Naive thymus-derived CD8-positive, alpha-beta T cell (primary cell): ENCODE measurements at places on chromosomes 4 and X.
A peak's percentile ranks its signal among the peaks of the same experiment; 100 is the strongest.

- no peak for DNase-seq
These were observed 134.1 kb upstream of the C1QTNF7 start for GRCh38 chr4:15293711-15294110.

DNA sequence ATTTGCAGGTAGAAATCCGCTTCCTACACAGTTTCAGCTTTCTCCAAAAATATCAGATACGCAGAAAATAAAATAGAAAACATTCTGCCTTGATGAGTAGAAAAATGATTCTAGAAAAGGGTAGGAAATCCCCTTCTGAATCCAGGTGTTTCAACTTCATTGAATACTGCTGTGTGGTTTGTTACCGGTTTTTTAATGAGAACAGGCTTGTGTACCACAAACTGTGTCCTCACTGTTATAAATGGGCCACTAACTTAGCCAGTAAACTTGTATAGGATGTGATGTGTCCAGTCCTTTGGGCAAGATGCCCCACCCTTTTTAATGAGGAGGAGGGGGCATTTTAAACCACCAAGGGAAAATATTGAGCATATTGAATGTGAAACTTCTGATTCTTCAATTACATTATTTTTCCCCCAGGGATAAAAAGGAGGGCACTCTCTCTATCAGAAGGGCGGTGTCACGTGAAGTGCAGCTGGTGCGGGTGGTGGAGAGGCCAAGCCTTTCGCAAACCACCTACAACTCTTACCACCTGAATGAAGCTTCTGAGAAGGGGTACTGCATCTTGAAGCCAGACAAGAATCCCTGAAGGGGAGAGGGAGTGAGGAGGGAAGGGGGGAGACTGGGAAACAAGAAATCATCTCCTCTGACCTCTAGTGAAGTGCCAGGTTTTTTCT lies 4.5 kb downstream of the CXXC4 start:
- no peak for DNase-seq

GRCh38 chr4:67869580-67870190 lies 14.1 kb downstream of the TMPRSS11D start:
- DNase-seq = no peak

GRCh38 chr4:145125396-145125795 lies 27.3 kb downstream of the ABCE1 start:
- DNase-seq = no peak

DNA sequence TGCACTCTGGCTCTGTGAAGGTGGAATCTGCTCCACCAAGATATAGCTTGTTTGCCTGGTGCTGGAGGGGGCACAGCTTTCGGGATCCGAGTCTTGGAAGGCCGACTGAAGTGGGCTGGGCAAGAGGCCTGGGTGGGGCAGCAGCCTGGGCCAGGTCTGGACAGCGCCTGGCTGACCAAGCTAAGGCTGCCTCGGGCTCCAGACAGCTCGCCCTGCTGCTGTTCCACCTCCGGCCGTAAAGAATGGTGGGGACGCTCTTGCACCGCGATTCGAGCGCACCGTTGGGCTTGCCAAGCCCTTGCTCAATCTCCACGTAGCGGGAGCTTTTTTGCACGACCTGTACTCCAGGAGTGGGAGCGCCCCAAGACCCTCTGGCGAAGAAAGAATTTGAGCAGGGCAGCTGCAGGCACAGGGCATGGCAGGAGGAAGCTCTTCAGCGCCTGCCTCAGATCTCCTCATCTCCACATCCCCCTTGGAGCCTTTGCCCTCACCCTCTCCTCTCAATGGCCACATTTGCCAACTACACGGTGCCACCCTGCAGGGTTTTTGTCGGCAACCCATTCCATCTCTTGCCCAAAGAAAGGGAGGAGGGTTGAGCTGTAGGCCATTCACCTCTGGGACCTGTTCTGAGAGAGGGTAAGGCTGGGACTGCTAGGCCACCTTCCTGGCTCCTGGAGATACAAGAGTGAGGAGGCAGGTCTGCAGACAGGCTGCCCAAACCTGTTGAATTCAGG lies 18.9 kb downstream of the CNGA2 start:
- DNase-seq = no peak

GRCh38 chrX:72180539-72180938 lies 1.0 kb upstream of the PIN4 start:
- no peak for DNase-seq

DNA sequence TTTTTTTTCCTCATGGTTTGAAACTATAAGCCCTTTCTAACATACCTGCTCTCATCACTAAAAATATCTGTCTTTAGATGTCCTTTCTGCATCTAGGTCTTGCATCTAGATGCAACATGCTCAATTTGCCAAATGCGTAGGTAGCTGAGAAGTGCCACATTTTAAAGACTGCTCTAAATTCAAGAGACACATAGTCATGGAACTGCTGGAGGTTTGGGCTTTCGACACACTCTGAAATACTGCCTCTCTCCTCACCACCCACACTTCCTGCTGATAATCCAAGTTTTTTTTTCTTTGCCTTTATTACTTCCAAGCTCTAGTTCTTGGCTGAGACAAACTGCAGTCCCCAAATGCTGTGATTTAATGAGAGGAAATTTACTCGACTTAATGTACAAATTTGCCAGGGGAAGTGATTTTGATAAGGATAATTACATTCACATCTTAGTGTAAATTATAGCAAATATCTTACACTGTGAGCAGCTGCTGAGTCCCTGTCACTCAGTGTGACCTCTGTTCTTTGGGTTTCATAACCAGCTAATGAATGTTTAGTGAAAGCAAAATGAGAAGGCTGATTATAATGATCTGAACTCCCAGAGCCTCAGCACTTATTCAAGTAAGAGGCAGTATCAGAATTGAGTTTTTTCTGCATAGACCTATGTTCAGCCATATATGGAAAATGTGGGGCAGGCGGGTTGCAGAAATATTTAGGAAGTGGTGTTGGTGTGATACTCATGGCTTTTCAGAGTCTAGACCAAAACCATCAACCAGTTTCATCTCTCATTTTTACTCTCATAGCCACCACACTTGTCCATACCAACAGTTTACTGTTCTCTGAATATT lies 31.3 kb downstream of the DRD5 start:
- DNase-seq = no peak

DNA sequence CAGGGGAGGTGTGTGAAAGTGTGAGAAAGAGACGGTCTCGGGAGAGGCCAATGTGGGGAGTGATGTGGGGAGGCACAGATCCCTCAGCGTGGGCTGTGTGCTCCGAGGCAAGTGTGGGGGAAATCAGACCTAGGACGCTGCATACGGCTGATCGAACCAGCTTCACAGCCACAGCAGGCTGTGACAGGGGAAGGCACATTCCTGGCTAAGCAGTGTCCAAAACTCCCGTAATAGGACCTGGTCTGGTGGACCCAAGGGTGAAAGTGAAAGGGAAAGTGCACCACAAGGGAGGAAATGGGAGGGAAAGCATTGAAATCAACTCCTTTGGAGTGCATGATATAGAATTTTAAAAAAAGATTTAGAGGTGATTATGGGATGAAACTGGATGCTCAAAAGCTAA lies 10.9 kb upstream of the RHOXF2 start:
- DNase-seq = no peak

DNA sequence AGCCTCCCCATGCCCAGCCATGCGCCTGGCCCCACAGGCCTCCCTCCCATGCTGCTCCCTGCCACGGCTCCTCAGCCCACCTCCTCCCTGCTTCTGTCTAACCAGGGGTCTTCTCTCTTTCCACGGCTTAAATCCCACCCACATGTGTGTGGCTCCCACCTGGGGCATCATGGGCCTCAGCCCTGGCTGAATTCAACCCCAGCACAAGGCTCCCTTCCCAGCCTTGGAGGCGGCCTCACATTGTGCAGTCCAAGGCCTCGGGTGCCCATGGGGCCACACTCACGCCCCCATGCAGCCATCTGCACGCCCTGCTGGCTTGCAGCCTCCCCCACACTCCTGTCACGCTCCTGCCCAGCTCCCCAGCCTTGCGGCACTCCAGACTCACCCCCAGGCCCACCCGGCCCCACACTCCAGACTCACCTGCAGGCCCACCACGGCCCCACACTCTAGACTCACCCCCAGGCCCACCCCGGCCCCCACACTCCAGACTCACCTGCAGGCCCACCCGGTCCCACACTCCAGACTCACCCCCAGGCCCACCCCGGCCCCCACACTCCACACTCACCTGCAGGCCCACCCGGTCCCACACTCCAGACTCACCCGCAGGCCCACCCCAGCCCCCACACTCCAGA lies 27.0 kb downstream of the MAEA start:
- no peak for DNase-seq

DNA sequence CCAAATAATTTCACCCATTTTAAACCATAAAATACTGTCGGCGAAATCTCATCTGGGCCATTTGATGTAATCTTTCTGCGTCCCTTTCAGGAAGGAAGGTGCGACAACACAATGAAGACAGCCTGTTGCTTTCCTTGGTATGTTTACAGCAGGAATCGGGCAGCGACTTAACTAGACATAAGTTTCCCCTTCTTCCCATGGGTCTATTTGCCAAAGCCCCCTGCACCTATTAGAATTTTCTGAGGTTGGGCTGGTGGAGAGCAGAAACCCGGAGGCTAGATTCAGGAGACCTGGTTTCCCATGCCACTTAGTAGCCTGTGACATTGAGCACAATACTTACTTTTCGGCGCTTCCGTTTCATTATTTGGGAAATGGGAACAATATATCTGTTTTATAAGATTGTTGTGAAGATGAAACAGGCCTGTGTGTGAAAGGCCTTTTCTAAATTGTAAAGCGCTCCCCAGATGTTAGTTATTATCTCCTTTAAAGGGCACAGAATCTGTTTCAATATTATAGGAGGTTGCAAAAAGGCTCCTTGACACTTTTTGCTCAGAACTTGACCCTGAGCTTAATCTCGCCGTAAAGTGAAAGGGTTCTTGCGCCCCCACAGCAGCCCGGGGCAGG lies 552 bp upstream of the AFF1 start:
- no peak for DNase-seq

DNA sequence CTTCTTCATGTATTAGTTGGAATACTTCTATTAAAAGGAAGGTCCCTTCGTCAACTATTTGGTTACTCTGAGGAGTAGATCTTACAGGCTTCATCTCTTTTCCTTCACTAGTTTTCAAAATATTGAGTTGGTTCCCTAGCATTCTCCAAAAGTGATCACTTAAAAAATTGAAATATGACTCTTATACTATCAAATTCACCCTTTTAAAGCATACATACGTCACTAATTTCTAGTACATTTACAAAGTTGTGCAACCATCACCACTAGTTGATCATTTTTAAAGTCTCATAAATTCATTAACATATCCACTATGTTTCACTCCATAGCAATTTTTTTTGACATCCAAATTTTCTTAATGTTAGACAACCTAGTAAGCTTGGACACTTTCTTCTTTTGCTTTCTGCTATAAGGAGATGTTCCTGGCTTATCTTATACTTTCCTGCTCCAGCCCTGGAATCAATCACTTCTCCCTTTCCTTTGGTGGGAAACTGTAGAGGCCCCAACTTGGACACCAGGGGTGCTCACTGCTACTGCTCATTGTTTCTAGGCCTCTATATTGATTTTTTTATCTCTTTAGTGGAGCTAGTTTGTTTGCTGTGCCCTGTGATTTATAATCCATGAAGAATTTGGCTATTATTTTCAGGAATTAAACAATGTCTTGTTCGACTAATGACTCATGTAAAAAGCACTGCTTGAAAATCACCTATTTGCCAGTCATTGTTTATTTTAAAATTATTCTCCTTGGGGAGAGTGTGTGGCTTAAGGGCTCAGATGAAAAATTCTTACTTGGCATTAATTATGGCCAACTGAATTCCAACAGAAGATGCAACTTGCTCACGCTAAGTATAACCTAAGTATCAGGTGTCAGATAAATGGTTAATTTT lies 4.0 kb upstream of the ZFX start:
- no peak for DNase-seq

DNA sequence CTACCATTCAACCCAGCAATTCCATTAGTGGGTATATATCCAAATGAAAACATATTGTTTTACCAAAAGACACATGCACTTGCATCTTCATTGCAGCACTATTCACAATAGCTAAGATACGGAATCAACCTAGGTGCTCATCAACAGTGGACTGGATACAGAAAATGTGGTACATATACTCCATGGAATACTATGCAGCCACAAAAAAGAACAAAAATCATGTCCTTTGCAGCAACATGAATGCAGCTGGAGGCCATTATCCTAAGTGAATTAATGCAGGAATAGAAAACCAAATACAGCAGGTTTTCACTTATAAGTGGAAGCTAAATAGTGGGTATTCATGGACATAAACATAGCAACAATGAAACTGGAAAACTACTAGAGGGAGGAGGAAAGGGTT lies 38.1 kb upstream of the BBS7 start:
- no peak for DNase-seq

DNA sequence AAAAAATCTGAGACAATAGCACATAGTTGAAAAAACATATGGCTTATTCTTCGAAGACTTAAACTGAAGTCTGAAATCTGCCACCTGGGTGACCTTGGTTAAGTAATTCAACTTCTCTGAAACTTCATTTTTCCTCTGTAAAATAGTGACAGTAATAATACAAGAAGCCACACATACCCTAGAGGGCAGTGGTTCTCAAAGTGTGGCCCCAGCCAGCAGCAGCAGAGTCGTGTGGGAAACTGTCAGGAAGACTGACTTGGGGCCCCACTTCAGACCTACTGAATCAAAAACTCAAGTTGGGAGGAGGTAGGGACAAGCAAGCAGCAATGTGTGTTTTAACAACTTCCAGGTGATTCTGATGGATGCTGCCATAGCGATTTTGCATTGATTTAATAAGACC lies 249.9 kb downstream of the HNRNPD start:
- peak; percentile 12 for DNase-seq

DNA sequence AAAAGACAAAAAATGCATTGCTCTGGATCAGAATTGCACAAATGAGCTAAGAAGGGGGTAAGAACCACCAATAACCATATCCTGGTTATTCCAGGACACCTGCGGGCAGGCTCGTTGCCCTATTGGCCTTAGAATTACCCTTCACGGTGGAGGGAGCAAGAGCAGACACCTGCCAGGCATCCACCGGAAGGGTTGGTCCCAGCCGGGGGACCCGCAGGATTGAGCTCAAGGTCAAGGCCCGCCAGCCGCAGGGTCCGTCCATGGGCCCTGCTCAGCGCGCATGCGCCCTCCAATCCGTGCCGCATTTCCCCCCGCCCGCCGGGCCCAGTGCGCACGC lies 575 bp downstream of the SLC25A6 start:
- DNase-seq = no peak

GRCh38 chrX:131677655-131678628 lies 134.1 kb downstream of the OR13H1 start:
- DNase-seq = peak; percentile 1

DNA sequence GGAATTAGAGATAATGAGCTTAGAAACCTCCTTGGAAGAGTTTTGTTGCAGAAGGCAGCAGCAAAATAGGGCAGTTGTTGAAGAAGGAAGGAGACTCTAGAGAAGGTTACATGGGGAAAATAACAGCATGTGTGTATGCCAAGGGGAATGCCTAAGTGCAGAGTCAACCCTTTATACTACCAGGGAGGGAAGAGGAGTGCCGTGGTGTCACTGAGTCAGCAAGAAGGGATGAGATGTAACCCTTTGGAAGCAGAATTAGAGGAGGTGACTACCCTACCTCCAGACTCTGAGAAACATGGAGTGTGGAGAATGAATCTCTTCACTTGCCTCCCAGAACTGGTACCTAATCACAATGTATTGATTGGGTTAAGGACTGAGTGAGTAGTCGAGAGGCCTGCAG lies 6.7 kb upstream of the GABRE start:
- DNase-seq = no peak

- DNase-seq = no peak
These were observed 5.3 kb upstream of the SHISA3 start for GRCh38 chr4:42391981-42392380.
